C1 segment of cervical spinal cord (tissue), 14 donors: ENCODE measurements at places on chromosomes 4 and X.

- no peak for DNase-seq
Measured at GRCh38 chrX:32530802-32531403, 680.4 kb downstream of the DMD start.

DNA sequence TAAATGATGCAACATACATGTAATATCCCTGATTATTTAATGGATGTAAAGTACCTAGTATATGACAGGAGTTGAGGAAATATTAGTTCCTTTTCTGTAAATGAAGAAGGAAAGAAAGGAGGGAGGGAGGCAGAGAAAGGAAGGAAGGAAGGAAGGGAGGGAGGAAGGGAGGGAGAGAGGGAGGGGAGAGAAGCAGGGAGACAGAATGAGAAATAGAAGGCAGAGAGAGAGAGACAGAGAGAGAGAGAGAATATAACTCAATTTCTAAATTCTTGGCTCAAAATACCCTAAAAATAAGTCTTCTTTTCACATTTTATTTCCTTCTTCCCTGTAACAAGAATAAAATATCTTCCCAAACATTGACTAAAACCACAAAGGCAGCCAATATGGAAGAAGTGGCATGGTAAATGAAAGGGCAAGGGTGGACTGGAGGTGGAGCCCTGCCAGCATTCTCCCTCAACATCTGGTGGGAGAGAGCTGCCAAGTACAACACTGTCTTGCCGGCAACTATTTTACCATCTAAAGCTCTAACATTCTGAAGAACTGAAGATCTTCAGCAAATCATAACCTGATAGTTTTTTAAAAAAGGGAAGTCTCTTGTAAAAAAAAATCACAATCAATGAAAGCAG is 245.1 kb downstream of the PPP3CA start:
- DNase-seq: no peak

GRCh38 chrX:108148524-108148923 is 56.9 kb downstream of the ATG4A start:
- DNase-seq: no peak

DNA sequence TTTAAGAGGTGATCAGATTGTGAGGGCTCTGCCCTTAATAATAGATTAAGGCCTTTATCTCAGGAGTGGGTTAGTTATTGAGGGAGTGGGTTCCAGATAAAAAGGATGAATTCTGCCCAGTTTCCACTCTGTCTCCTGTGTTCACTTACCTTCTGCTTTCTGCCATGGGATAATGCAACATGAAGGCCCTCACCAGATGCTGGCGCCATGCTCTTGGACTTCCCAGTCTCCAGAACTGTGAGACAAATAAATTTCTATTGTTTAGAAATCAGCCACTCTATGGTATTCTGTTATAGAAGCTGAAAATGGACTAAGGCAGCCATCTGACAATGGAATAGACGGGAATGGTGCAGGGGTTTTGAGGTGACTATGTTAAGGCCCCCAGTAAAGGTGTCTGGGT is 6.9 kb upstream of the RELL1 start:
- DNase-seq: no peak

GRCh38 chr4:159141193-159141592 is 38.3 kb downstream of the RAPGEF2 start:
- DNase-seq: no peak

DNA sequence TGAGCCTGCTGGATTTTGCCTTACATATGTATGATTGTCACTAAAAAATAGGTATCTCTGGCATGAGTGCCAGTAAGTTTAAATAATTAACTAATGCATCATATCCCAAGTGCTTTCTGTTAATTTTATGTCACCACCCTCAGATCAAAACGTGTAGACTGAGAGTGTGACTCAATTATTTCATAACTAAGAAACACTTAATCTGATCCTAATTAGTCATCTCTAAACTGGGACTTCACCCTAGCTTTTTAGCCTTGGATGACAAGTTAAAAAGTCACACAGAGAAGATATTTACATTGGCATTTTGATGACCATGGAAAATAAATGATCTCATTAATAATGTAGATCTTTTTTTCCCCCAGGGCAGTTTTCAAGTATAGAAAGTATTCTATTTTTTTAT is 23.1 kb upstream of the SLC6A14 start:
- no peak for DNase-seq
